ENCODE measurements at places on chromosomes 11 and 22. TPM values are rescaled to one million over a fixed set of nuclear protein-coding genes. Genes with fewer than 3 reads are reported as not detected.

Gene SCGB2A2
- not detected for total RNA-seq

Gene MOV10L1
- not detected for total RNA-seq

Gene CFAP300
- not detected for total RNA-seq

Gene KRTAP5-9
- not detected for total RNA-seq

Gene MUC6
- not detected for total RNA-seq

All from activated naive CD4-positive, alpha-beta T cell treated with anti-CD3 and anti-CD28 coated beads, Interleukin-2, amount 10 ng/mL, durations not matched to agents 5 hours and 36 hours (primary cell).